ENCODE measurements at places on chromosomes 12 and 14.
A peak's percentile ranks its signal among the peaks of the same experiment; 100 is the strongest.

DNA sequence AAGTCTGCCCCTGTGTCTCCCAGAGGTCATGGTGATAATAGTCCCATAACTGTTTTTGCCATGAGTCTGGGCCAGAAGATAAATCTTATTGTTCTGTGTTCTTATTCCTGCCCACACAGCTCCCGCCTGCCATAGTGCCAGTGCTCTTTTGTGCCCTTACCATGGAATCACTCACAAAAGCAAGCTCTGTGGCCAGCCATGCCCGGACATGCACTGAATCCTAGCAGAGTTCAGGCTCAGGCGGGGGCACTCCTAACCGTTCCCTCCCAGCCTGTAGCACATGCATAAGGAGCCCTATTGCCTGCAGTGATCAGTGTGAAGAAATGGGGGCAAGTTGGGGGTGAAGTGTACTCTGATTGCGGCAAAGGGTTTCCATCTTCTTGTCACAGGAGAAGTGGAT lies 33.3 kb downstream of the DHRS2 start:
- no peak for DNase-seq

GRCh38 chr14:106845286-106846087 lies 1319.1 kb downstream of the TMEM121 start:
- DNase-seq: peak; percentile 85

GRCh38 chr12:95582230-95583058 lies 31.2 kb upstream of the USP44 start:
- DNase-seq: no peak

- DNase-seq: no peak
Measured at GRCh38 chr12:4003576-4003975, 130.4 kb upstream of the PARP11 start.

GRCh38 chr12:124289634-124290600 lies 5.0 kb upstream of the RFLNA start:
- DNase-seq: no peak

- DNase-seq: no peak
Measured at GRCh38 chr12:20513189-20513588, 144.9 kb downstream of the PDE3A start.

All from epithelial cell of proximal tubule (primary cell).